ENCODE measurements at places on chromosomes 11 and 22. TPM values are rescaled to one million over a fixed set of nuclear protein-coding genes. Genes with fewer than 3 reads are reported as not detected.

GRCh38 chr22:19713650-19714311, 522 bp upstream of the SEPTIN5 start:
- no peak for DNase-seq

DNA sequence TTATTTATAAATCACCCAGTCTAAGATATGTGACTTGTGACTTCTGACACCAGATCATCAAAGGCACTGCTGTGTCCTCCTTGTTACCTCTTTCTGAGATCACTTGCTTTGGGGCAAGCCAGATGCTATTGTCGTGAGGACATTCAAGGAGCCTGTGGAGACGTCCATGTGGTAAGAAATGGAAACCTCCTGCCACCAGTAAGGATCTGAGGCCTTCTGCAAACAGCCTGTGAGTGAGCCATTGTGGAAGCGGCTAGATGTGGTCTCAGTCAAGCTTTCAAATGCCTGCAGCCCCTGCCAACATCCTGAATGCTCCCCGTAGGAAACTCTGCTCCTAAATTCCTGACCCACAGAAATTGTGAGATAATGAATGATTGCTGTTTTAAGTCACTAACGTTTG, 11.7 kb upstream of the RDX start:
- no peak for DNase-seq

GRCh38 chr11:130911306-130911705, 5.0 kb downstream of the SNX19 start:
- no peak for DNase-seq

DNA sequence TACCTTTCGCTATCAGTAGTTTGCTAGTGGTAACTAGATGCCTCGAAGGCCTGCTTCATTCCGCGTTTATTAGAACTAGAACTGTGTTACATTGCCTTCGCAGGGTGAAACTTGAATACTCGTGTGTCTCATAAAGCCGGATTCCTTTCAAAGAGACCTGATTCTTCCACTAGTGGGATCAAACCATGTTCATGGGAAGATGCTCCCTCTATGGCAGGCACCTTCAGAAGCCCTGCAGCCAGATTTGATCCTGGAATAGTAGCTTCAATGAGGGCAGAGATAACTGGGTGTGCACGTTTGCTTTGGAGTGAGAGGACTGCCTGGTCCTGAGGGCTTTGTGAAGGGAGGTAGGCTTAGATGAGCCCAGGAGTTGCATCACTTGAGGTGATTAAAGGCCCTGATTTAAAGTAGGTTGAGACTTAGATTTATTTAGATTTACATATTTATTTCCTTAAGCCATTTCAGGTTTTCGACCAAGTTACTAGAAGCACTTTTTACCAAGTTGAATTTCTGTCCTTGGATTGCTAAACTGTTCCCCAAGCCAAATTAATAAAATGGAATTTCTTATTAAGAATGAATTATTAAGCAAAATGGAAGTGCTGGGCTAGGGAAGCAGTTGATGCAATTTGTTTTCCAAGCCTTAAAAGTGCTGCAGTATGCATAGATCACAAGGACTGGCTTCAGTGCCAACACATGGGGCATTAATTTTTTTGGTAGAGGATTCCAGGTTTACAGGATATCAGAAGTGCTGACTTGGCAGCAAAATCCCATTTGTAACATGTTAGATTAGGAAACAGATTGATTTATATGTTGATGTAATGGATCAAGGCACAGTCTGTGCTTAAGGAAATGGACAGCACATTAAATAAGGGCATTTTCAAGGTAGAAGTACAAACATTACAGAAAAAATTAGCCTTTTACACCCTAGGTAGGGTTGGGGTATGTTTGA, 32.9 kb downstream of the APLP2 start:
- no peak for DNase-seq

GRCh38 chr11:16750417-16750816, 12.0 kb downstream of the C11orf58 start:
- DNase-seq: no peak

DNA sequence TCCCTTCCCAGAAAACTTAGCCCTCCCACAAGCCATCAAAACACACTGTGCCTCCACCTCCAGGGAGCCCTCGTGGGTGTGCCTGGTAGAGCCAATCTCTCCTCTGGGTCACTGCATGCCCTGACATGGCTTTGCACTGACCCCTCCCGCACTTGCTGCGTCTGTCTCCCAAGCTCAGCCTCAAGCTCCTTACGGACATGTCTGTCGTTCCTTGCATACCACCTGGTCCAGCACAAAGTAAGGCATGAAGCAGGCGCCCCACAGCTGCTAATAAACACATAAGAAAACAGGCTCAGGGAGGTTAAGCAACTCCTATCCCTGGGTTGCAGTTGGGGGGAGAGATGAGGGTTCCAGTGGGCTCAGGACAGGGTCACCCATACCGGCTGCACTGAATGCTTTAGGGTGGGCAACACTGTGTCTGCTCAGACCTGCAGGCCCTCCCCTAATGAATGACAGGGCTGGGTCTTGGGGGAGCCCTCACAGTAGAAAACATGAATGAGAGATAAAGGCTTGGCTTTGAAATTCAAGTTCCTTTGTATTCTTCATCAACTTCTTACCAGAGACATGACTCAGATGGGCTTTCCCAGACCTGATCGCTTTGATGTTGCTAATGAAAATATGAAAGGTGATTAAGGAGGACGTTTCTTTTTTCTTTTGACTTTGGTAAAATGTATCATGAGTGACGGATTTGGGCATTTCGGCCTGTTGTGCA, 38.0 kb downstream of the PHF21B start:
- DNase-seq: no peak

DNA sequence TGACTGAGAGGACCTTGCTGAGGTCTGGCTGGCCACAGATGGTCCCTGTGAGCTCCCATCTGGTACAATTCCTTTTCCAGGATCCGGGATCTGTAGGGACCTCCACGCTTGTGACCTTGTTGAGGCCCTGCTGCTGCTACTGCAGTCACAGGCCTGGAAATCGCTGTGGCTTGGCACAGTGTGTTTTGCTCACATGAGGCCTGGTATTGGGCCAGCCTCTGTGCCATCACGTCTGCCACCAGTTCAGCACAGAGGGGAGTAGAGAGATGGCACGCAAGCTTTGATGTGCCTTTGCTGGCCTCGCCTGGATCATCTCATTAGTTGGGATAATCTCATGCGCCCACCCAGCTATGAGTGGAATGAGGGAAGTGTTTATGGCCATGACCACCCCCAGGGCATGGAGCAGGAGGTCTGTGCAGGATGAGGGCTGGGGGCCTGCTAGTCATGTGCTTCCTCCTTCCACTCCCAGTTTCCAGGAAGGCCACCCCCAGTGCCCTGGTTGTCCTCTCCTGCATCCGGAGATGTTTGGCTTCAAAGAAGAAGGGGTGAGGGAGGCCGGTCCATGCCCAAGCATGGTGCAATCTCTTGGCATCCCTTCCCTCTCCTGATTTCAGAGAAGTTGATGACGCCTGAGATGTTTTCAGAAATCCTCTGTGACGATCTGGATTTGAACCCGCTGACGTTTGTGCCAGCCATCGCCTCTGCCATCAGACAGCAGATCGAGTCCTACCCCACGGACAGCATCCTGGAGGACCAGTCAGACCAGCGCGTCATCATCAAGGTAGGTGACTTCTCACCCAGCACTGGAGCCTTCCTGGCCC, 22.4 kb downstream of the DERL3 start:
- no peak for DNase-seq

DNA sequence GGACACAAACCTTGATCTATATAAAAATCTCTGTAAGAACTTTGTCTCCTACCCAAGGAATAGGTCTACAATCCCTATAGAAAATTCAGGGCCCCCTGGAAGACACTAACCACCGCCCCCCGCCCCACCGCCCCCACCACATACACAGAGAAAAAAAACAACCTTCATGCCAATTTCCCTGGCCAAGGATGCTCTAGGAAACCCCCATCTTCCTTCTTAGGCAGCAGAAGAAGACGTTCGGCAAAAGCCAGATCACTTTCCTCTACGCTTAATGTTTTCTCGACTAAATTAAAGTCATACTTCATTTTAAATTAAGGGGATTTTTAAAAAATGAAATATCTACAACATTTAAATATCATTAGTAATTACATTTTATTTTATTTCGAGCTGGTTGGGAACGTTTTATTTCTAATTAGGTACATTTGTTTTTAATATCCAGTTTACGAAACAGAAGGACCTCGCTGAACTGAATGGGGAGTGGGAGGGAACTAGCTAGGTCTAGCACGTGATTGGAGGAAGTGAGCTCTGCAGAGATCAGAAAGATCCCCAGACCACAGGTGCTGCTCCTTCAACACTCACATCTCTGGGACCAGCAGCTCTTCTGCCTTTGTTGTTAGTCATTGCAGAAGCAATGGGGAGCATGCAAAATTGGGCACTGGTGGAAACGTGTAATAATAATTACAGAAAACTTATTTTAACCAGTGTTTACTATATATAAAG, 472.3 kb downstream of the MN1 start:
- no peak for DNase-seq

DNA sequence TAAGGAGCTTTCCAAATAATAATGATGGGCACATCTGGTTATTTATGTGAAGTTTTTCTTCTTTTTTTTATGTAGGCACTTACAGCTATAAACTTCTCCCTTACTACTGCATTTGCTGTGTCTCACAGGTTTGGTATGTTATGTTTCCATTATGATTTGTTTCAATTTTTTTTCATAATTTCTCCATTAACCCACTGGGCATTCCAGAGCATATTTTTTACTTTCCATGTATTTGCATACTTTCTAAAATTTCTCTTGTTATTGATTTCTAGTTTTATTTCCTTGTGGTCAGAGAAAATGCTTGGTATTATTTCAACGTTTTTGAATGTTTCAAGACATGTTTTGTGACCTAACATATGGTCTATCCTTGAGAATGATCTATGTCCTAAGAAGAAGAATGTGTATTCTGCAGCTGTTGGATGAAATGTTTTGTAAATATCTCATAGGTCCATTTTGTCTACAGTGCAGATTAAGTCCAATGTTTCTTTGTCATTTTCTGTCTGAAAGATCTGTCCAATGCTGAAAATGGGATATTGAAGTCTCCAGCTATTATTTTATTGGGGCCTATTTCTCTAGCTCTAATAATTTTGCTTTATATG, 362.1 kb downstream of the DDX10 start:
- no peak for DNase-seq

- DNase-seq: no peak
These were observed 24.1 kb upstream of the PHOX2A start for GRCh38 chr11:72267956-72268617.

DNA sequence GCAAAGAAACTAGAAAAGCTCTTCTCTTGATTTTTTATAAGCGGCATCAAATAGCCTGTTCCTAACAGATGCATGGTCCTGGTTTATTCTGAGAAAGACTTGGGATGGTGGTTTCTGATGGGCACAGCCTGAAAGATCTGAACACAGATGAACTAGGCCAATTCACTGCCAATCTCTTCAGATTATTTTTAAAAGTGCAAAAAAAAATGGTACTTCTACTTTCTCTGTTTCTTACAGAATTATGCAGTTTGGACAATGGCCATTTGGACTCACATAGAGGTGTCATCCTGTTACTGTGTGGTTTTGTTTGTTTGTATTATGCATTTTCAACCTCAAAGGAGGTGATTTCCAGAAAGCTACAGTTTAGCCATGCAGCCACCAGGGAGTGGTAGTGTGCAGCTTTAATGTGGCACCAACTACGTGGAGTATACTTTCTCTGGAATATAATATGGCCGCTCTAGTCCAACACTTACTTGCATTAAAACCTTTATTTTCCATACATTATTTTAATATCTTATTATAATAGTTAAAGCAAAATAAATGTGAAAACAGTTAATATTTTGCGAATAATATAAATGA, 469.8 kb upstream of the KIRREL3 start:
- no peak for DNase-seq

DNA sequence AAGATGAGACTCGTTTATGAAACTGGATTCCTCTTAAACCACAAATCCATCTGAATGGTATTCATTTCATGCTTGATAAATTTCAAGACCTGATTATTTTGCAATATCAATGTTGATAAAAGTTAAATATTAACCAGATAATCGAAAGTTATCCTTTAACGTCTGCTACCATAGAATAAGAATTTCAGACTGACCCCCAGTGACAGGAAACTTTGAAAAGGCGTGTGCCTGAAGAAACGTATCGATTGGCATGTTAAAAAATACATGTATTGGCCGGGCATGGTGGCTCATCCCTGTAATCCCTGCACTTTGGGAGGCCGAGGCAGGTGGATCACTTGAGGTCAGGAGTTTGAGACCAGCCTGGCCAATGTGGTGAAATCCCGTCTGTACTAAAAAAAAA, 13.9 kb downstream of the SCGB1A1 start:
- DNase-seq: no peak

DNA sequence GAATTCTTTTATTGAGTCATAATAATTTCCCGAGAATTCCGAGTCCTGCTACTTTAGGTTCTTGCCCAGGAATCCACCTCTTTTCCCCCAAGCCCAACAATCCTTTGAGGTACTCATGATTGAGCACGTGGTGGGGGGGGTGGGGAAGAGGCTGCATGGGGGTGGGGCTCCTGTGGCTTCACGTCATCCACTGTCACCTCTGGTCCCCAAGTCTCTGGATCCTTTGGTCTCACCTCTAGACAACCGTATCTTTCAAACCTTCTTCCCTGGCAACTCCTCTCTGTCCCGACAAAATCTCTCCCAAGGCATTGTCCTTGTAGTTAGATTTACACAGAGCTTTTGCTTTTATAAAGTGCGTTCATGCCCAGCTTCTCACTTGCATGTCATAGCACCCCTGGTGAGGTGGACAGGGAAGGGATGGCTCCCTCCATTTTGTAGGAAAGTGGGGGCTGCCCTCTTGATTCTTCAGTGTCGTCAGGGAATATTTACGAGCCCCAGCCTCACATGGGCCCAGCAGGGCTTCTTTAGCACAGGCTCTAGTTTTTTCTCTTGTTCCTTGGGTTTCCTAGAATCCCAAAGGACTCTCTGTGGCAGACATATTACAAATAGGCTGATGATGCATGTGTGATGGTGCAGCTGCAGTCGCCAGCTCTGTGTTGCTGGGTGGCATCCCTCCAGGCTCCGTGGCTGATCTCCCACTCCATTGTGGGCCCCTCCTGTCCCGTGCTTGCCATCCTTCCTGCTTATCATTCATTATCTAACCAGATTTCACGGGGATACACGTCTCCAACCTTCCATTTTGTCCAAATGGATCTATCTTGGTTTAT, 8.4 kb downstream of the UCP3 start:
- DNase-seq: no peak

- peak; percentile 45 for DNase-seq
These were observed 88.6 kb downstream of the SNX19 start for GRCh38 chr11:130827451-130828377.

DNA sequence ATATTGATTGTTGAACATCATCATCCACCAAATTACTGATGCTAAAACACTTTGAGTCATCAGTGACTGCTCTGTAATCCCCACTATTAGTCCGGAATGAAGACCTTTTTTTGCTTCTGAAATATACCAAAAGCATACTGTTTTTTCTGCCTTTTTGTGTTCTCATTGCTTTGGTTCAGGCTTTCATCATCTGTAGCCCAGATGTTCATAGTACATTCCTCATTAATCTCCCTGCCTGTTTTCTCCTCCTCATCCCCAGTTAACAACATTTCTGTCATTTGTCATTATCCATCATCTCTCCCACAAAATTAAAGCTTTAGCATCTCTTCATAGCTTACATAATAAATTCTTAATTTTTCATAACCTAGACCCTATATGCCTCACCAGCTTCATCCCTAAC, 9.2 kb downstream of the CEP57 start:
- no peak for DNase-seq

CDHR5 gene
- 140 TPM for total RNA-seq

DNAJB13 gene
- total RNA-seq: not detected

BRSK2 gene
- 1.2 TPM for total RNA-seq

LGR4 gene
- 94.5 TPM for total RNA-seq

CYTH4 gene
- total RNA-seq: 7.4 TPM

RHOD gene
- total RNA-seq: 11.2 TPM

BAD gene
- 86.0 TPM for total RNA-seq

FREY1 gene
- total RNA-seq: not detected

YAP1 gene
- 71.7 TPM for total RNA-seq

OR5D16 gene
- total RNA-seq: not detected
